Fibroblast of skin of right quadriceps (primary cell): ENCODE measurements at places on chromosomes 2 and 18.

GRCh38 chr18:28606686-28607085 is 429.8 kb upstream of the CDH2 start:
- DNase-seq, result no peak

DNA sequence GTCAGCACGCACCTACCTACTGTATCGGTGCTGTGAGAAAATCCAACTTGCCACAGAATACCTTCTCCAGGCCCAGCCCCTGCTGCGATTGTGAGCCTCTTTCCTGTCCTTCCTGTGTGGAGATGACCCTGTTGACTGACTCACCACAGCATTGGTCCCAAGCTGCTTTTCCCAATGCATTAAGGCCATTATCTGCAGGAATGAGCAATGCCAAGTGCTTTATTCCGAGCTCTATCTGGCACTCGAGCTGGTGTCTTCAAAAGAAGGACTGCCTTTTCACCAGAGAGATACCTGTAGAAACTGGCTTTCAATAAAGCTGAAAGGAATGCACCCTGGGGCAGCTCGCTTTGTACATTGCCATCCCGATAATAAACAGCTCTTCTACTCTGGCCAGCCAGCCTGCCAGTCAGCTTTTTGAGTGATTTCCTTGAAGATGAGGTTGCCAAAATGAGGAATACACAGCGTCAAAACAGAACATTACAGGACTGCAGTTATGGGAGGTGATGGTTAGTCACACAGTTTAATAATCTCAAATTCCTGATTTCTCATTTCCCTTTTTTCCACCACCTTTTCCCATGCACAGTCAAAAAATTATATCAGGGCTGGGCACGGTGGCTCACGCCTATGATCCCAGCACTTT is 8.3 kb upstream of the RNF103 start:
- DNase-seq, result no peak

DNA sequence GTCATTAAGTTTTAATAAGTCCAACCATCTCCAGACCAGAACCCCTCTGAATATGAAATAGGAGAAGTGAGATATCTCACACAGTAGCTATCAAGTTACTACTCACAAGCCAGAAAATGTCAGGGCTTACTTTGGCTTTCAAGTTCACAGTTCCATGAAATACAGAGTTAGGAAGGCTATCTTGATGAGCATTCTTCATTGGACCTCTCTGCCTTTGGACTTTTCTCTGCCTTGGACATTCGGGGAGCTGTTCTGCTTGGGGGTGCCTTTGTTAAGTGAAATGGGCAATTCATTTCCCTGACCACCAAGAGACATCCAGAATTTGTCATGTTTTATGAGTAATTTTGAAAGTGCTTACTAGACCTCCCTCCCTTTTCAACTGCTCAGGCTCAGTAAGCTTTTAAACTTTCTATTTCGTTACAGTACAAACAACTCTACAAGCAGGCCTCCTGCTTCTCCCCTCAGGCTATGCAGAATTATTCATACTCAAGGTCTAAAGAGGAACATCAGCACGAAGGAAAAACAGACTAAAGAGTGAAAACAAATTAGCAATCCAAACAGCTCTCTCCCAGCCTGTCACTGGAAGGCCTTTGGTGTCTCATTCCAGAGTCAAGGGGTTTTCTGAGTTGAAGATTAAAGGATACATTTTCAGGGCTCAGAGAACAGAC is 95.3 kb downstream of the MREG start:
- peak; percentile 59 for DNase-seq

GRCh38 chr2:169729274-169729605 is 4.4 kb upstream of the KLHL23 start:
- no peak for DNase-seq

- no peak for DNase-seq
Observed at GRCh38 chr18:74856928-74857327, 259.3 kb downstream of the ZNF407 start.
